Head of caudate nucleus (tissue), 42 donors: ENCODE measurements at places on chromosomes 11 and 22.

DNA sequence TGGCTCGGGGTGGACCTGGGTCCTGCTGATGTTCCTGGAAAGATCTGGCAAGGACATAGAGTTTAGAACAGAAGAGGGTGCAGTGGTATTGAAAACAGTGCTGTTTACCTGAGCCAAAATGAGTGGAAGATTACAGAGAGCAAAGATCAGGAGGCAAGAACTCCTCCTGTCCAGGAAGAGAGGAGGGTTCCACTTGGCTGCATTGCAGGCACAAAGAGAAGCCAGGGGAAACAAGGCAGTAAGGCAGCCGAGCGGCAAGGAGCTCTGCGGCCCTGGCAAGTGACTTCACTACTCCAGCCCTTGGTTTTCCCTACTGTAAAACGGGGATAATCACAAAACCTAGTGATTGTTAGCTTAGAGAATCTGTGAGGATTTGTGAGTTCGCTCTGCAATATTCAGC is 3.7 kb upstream of the PACSIN2 start:
- DNase-seq: no peak

GRCh38 chr11:3879216-3879966 is 23.9 kb downstream of the STIM1 start:
- no peak for DNase-seq

DNA sequence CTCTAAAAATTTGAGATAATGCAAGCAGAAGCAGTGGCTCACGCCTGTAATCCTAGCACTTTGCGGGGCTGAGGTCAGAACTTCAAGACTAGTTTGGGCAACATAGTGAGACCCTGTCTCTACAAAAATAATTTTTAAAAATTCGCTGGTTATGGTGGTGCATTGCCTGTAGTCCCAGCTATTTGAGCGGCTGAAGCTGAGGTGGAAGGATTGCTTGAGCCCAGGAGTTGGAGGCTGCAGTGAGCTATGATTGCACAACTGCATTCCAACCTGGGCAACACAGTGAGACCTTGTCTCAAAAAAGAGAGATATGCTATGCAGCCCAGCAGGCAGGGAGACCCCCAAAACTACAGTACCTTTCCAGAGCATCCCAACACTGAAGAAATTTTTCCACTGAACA is 2.3 kb downstream of the CTSC start:
- no peak for DNase-seq

GRCh38 chr22:40764763-40765441 is 54.2 kb downstream of the SLC25A17 start:
- no peak for DNase-seq

DNA sequence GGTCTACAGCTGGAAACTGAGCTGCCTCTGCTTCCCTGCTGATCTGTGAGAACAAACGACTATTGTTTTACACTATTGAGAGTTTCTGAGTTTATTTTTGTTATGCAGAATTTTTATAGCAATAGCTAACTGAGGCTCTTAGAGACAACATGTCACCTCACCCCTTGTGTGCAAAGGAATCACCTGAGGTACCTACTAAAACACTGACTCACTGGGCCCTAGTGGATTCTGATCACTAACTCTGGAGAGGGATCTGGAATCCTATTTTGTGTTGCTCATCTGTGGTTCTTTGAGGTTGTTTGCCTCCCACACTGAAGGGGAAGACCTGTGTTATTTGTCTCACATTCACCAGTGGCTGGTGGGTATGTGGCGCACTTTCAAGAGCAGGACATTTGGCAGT is 13.4 kb upstream of the B3GAT1 start:
- no peak for DNase-seq
